HCT116 (cell line): ENCODE measurements at places on chromosomes 4 and X.

DNA sequence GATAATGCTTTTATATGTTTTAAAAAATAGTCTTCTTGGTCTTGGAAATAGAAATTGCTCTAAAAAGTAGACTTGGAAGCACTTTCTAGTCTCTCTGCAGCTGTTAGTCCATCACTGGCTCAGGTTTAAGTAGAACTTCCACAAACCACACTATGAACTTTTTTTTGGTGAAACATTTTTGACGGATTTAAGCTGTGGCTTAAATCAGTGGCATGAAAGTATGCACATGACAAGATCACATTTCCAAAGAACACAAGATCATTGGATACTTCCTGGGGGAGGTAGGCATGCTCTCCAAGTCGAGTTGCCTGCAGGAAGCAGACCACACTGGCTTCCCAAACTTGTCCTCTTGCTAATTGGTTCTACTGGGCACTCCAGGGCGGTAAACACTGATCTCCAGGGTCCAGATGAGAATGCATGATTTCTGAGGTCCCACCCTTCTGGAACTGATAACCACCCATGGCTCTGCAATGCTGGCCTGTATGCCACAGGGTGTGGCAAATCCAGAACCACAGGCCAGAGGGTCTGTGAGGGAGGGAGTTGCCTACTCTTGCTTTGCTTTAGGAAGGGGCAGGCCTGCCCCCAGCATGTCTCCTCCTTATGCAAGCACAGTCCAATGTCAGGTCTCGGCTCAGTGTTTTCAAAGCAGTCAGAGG, 331.9 kb upstream of the SFRP2 start:
- H3K36me3 ChIP-seq, result no peaks in the 10 kb centered on the region
- no peak for DNase-seq
- no peak overlapping the region for H3K27ac ChIP-seq
- no peaks in the 10 kb centered on the region for H3K27me3 ChIP-seq
- peaks cover 19% of the 10 kb centered on the region for H3K4me1 ChIP-seq
- H3K4me3 ChIP-seq, result no peak overlapping the region

GRCh38 chr4:175435381-175435783, 376.7 kb downstream of the GPM6A start:
- no peaks in the 10 kb centered on the region for H3K36me3 ChIP-seq
- H3K27me3 ChIP-seq, result no peaks in the 10 kb centered on the region
- DNase-seq, result no peak
- H3K4me1 ChIP-seq, result no peaks in the 10 kb centered on the region
- H3K4me3 ChIP-seq, result no peak overlapping the region

DNA sequence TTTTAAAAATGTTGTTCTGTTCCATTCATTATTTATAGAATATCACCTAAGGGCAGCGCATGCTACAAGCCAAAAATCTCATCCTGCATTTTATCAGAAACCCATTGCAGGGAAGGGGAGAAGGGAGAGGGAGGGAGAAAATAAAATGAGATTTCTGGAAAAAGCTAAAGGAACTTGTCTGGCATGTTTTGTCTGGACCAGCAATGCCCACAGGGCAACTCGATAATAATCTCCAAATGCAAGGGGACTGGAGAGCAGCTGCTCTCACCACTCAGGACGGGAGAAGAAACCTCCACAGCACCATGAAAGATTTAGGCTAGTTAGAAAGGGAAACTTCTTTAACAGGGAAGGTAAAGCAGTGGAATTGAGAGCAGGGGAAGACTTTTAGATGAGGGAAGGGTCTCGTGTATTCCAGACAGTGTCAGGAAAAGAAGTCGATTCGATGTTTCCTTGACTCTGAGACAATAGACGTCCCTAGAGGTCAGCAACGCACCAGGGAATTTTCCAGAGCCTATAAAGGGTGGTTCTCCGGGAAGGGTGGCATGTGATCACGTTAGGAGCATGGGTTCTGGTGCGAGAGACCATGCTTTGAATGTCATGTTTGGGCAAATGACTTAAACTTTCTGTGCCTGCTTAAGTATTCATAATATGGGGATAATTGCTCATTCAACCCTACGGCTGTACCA, 132.2 kb upstream of the NDP start:
- DNase-seq, result no peak
- H3K4me3 ChIP-seq, result no peak overlapping the region
- no peak overlapping the region for H3K27ac ChIP-seq
- H3K27me3 ChIP-seq, result no peaks in the 10 kb centered on the region
- no peaks in the 10 kb centered on the region for H3K36me3 ChIP-seq

GRCh38 chr4:183377491-183377890, 55.3 kb upstream of the CLDN24 start:
- H3K4me1 ChIP-seq, result no peaks in the 10 kb centered on the region
- no peak overlapping the region for H3K4me3 ChIP-seq
- no peaks in the 10 kb centered on the region for H3K27me3 ChIP-seq
- no peak for DNase-seq
- no peaks in the 10 kb centered on the region for H3K36me3 ChIP-seq
- no peak overlapping the region for H3K27ac ChIP-seq

DNA sequence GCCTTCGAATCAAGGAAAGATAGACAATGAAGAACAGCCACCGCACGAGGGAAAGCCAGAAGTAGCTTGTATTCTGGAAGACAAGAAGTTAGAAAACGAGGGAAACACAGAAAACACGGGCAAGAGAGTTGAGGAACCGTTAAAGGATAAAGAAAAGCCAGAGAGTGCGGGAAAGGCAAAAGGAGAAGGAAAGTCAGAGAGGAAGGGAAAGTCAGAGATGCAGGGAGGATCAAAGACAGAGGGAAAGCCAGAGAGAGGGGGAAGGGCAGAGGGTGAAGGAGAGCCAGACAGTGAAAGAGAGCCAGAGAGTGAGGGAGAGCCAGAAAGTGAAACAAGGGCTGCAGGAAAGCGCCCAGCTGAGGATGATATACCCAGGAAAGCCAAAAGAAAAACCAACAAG, 1.4 kb downstream of the TCEAL2 start:
- H3K27ac ChIP-seq, result no peak overlapping the region
- no peak overlapping the region for H3K4me3 ChIP-seq
- DNase-seq, result no peak

- H3K4me1 ChIP-seq, result no peaks in the 10 kb centered on the region
- DNase-seq, result no peak
- H3K36me3 ChIP-seq, result no peaks in the 10 kb centered on the region
- H3K27me3 ChIP-seq, result no peaks in the 10 kb centered on the region; the same call in 1 of the 2 replicates
- no peak overlapping the region for H3K27ac ChIP-seq
These were observed 189.1 kb upstream of the C1QTNF7 start for GRCh38 chr4:15238720-15239119.

GRCh38 chr4:109645874-109646710, 57.2 kb downstream of the CASP6 start:
- no peak overlapping the region for H3K27ac ChIP-seq
- H3K36me3 ChIP-seq, result no peaks in the 10 kb centered on the region
- no peaks in the 10 kb centered on the region for H3K27me3 ChIP-seq
- DNase-seq, result no peak
- no peak overlapping the region for H3K4me3 ChIP-seq
- no peaks in the 10 kb centered on the region for H3K4me1 ChIP-seq

GRCh38 chr4:182297659-182298058, 54.5 kb downstream of the TENM3 start:
- 0 out of 2 replicates have a peak, but pooled peaks cover 7% of the 10 kb centered on the region for H3K27me3 ChIP-seq
- H3K4me3 ChIP-seq, result no peak overlapping the region
- no peak for DNase-seq
- no peaks in the 10 kb centered on the region for H3K36me3 ChIP-seq
- H3K27ac ChIP-seq, result no peak overlapping the region

GRCh38 chrX:151151665-151152267, 24.6 kb upstream of the GPR50 start:
- no peaks in the 10 kb centered on the region for H3K36me3 ChIP-seq
- no peaks in the 10 kb centered on the region for H3K4me1 ChIP-seq
- H3K27ac ChIP-seq, result no peak overlapping the region
- H3K27me3 ChIP-seq, result peaks cover 6% of the 10 kb centered on the region; the same call in 1 of the 2 replicates

DNA sequence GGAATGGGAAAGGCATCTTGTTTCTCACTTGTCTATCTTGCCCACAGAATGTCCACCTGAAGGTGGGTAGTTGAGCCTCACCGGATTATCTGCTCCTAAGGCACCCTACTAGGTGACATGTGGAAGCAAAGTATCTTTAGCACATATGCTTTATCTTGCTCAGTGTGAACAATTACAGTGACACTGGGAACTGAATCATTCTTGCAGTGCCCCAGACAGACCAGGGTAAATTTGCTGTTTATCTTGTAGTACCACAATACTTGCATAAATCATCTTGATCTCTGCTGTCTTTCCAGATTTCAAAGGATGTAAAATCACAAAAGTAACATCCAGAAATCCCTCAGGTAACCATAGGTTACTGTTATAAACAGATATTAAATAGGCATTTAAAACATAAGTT, 930.0 kb upstream of the INTU start:
- no peak overlapping the region for H3K4me3 ChIP-seq
- no peaks in the 10 kb centered on the region for H3K4me1 ChIP-seq
- no peak overlapping the region for H3K27ac ChIP-seq
- H3K36me3 ChIP-seq, result no peaks in the 10 kb centered on the region
- no peaks in the 10 kb centered on the region for H3K27me3 ChIP-seq

GRCh38 chrX:87728024-87728423, 210.4 kb downstream of the KLHL4 start:
- no peak overlapping the region for H3K27ac ChIP-seq
- H3K27me3 ChIP-seq, result no peaks in the 10 kb centered on the region
- H3K36me3 ChIP-seq, result no peaks in the 10 kb centered on the region
- H3K4me3 ChIP-seq, result no peak overlapping the region

GRCh38 chrX:2967584-2967983, 38.4 kb upstream of the ARSD start:
- H3K4me1 ChIP-seq, result no peaks in the 10 kb centered on the region
- no peak for DNase-seq
- H3K36me3 ChIP-seq, result no peaks in the 10 kb centered on the region

DNA sequence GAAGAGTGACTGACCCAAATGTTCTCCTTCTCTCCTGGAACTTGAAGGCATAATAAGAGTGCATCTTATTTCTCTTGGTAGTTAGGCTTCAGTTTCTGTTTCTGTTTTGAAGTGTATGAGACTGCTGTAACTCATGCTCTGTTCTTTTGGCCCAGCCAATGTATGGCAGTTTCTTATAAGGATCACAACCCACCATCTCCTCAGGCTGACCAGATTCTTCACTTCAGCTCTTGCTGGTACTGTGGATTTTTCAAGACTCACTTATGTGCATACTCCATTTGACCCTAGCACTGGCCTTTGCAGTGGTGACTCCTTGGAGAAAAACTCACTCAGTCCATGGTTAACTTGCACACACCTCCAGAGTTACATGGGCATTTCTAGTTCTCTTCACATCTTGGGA, 9.6 kb upstream of the YTHDC1 start:
- H3K36me3 ChIP-seq, result no peaks in the 10 kb centered on the region
- no peak for DNase-seq
- H3K4me3 ChIP-seq, result no peak overlapping the region
- no peaks in the 10 kb centered on the region for H3K27me3 ChIP-seq

DNA sequence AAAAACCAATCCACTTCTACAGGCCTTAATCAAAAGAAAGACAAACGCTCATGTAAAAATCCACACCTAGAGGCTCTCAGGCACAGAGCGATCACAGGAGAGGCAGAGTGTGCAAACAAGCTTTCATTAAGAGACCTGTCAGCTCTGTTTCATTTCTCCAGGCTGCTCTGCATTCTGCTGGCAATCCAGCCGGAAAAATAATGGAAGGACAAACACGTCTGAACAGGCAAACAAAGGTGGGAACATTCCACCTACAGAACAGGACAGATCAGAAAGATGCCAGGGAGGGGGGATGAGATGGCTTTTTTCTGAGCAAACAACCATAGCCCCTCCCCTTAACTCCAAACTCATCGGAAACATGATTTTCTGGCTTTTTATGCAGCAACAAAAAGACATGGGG, 9.7 kb downstream of the SOD3 start:
- no peak overlapping the region for H3K27ac ChIP-seq
- H3K4me1 ChIP-seq, result no peaks in the 10 kb centered on the region
- 0 out of 2 replicates have a peak, but pooled peaks cover 11% of the 10 kb centered on the region for H3K27me3 ChIP-seq
- no peak for DNase-seq
- H3K36me3 ChIP-seq, result no peaks in the 10 kb centered on the region

DNA sequence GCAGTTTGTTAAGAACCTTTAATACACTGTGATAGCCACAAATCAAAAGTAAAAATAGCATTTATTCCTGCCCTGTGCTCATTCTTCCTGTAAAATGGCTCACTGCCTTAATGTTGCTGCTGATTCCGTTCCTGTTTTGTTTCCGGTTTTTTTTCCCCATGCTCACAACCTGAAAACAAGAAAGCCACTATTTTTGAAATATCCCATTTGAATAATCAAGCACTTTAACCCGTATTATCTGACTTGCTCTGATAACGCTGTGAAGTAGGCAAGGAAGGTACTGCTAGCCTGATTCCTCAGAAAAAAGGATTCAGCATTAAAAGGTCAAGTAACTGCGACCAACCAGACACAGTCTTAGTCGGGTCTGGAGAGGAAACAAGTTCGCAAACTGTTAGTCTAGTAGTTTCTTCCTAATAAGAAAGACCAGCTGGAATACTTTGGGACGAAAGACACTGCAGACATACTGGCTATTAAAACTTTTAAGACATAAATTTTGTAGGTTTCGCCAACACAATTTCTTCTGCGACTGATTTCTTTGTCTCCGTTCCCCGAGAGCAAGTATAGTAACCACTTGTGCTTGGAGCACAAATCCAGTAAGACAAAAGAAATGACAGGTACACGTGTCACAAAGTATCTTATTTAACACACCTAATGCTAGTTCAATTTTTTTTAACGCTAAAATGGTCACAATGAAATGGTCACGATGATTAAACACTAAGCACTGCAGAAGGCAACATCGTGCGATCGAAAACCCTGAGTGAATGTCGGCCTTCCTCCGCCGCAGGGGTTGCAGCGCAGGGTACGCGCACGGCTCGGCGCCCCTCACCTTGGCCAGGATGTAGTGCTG, 802 bp downstream of the COX18 start:
- H3K27ac ChIP-seq, result peak overlapping the region; percentile 78
- peak overlapping the region; percentile 82 for H3K4me3 ChIP-seq
- no peaks in the 10 kb centered on the region; the same call in 1 of the 2 replicates for H3K36me3 ChIP-seq
- peaks cover 15% of the 10 kb centered on the region for H3K4me1 ChIP-seq

DNA sequence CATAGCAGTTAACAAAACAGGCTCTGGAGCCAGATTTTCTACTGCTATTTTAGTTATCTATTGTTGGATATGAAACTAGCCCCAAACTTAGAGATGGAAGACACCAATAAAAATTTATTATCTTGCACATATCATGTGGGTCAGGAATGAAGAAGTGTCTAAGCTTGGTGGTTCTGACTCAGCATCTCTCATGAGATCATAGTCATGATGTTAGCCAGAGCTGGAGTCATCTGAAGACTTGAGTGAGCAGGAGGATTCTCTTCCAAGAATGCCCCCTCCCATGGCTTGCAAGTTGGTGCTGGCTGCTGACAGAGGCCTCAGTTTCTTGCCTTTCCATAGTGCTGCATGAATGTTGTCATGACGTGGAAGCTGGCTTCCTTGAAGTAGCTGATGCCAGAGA, 68.2 kb upstream of the TAPT1 start:
- peaks cover 15% of the 10 kb centered on the region; the same call in 1 of the 2 replicates for H3K27me3 ChIP-seq
- H3K4me3 ChIP-seq, result no peak overlapping the region
- H3K27ac ChIP-seq, result no peak overlapping the region
- no peaks in the 10 kb centered on the region for H3K4me1 ChIP-seq

GRCh38 chr4:112436987-112437386, 79.0 kb downstream of the NEUROG2 start:
- no peak for DNase-seq
- no peak overlapping the region for H3K27ac ChIP-seq
- no peaks in the 10 kb centered on the region for H3K36me3 ChIP-seq
- H3K27me3 ChIP-seq, result no peaks in the 10 kb centered on the region

GRCh38 chrX:20244931-20245330, 21.8 kb downstream of the RPS6KA3 start:
- H3K4me3 ChIP-seq, result no peak overlapping the region
- no peaks in the 10 kb centered on the region for H3K27me3 ChIP-seq
- no peak overlapping the region for H3K27ac ChIP-seq
- H3K4me1 ChIP-seq, result no peaks in the 10 kb centered on the region
